Natural killer cell (primary cell): ENCODE measurements at places on chromosomes 16 and 17. TPM values are rescaled to one million over a fixed set of nuclear protein-coding genes. Genes with fewer than 3 reads are reported as not detected.

DNA sequence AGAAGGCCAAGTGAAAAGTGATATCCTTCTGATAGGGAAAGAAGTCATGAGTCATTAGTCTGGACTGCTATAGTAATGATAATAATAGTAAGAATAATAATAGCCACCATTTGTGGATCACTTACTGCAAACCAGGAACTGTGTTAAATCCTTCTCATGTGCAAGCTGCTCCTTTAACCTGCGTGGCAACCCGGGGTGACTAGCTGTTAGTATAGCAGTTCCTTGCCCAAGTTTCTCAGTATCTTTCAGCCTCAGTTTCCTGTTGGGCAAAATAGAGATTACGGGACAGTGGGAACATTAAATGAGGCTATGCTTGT, 129.5 kb downstream of the CDH13 start:
- DNase-seq: no peak
- no peak overlapping the region for H3K4me3 ChIP-seq
- no peaks in the 10 kb centered on the region for H3K27me3 ChIP-seq
- H3K4me1 ChIP-seq: no peaks in the 10 kb centered on the region
- H3K36me3 ChIP-seq: no peaks in the 10 kb centered on the region

- no peak for DNase-seq
- H3K36me3 ChIP-seq: no peaks in the 10 kb centered on the region
- no peak overlapping the region for H3K4me3 ChIP-seq
Measured at GRCh38 chr16:10206215-10206614, 24.0 kb upstream of the GRIN2A start.

DNA sequence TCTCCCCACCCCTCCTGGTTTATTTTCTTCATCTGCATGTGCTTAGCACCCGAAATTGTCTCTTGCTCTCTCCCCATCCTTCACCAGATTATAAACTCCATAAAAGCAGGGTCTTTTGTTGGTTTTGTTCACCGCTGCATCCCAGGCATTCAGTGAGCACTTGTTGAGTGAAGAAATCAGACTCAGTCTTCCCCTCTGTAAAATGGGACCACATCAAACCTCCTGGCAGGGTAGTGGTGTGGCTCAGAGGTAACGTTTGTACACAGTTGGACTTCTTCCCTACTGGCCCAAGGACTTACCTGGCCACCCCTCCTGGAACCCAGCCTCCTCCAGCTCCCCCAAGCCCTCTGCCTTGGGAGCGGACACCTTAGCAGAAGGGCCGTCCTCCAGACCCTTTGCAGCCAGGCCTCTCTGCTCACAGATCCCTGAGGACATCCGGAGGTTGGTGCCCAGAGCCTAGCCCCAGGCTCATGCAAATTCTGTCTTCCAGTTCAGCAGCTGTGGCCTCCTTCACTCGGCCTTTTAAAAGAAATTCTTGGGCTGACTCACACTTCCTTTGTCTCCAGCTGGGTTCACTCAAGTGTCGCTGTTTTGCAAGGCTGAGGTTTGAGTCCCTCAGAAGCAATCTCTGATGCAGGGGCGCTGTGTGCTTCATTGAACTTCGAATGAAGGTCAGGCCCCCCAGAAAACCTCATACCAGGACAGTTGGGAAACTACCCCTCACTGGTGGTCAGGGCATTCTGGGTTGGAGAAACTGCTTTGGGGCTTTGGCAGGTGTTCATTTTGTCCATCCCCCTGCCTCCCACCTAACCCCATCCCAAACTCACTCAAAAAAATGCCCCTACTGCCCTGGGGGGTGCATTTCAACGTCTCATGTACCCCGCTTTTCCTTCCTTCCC, 16.8 kb upstream of the RMI2 start:
- H3K4me1 ChIP-seq: peaks cover 38% of the 10 kb centered on the region
- H3K36me3 ChIP-seq: no peaks in the 10 kb centered on the region
- H3K27ac ChIP-seq: peak overlapping the region; percentile 67
- peaks cover 10% of the 10 kb centered on the region for H3K27me3 ChIP-seq
- no peak for DNase-seq
- no peak overlapping the region for H3K4me3 ChIP-seq

GRCh38 chr16:21613781-21614180, 14.4 kb downstream of the METTL9 start:
- peaks cover 14% of the 10 kb centered on the region for H3K4me1 ChIP-seq
- no peak overlapping the region for H3K4me3 ChIP-seq
- H3K27ac ChIP-seq: no peak overlapping the region
- H3K36me3 ChIP-seq: no peaks in the 10 kb centered on the region

DNA sequence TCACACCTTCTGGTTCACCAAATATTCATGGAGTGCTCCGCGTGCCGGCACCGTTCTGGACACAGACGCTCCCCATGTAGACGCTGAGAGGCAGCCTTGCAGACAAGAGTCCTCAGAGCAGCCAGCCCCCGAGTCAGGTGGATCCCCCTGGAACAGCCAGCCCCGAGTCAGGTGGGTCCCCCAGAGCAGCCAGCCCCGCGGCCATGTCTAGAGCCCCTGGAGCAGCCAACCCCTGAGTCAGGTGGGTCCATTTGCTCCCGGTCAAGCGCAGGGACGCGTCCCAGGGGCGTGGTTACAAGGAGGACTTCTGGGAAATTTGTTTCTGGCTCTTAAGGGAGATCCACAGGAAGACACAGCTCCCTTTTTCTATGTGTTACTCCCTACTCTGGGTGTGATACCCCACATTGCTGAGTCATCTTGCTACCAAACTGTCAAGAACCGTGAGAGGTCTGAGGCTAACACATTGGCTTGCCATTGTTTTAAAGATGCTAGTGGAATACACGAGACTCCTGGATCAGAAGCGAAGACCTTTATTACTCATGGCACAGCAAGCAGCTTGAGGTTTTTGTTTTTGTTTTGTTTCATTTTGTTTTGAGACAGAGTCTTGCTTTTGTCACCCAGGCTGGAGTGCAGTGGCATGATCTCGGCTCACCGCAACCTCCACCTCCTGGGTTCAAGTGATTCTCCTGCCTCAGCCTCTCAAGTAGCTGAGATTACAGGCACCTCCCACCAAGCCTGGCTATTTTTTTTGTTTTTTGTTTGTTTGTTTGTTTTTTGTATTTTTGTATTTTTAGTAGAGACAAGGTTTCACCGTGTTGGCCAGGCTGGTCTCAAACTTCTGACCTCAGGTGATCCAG, 43.3 kb upstream of the CBFA2T3 start:
- DNase-seq: peak; percentile 61
- no peaks in the 10 kb centered on the region for H3K27me3 ChIP-seq
- H3K4me3 ChIP-seq: no peak overlapping the region

GRCh38 chr17:44187131-44187899, 543 bp downstream of the TMUB2 start:
- no peaks in the 10 kb centered on the region for H3K27me3 ChIP-seq
- peaks cover 25% of the 10 kb centered on the region for H3K4me1 ChIP-seq
- DNase-seq: peak; percentile 75
- H3K27ac ChIP-seq: peak overlapping the region; percentile 97
- H3K4me3 ChIP-seq: peak overlapping the region; percentile 90
- peaks cover 12% of the 10 kb centered on the region for H3K36me3 ChIP-seq

- H3K36me3 ChIP-seq: peaks cover 15% of the 10 kb centered on the region
- DNase-seq: peak; percentile 16
- no peaks in the 10 kb centered on the region for H3K27me3 ChIP-seq
Measured at GRCh38 chr17:28385037-28385400, 13.5 kb downstream of the SARM1 start.

DNA sequence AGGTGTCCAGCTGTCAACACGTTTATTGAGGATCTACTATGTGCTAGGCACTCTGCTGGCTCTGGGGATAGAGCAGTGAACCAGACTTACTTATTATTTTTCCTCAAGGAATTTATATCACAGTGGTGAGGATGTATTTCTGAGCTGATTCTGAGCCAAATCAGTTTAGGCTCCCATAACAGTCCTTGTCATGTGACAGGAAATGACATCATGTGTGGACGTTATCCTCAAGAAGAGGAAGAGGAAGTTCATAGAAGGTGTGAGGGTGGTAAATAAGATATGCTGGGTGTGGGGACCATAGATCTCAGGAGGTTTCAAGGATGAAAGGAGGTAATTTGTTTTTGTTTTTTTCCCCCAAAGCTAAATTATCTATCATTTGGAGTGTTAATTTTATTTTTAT, 873.5 kb upstream of the EEF2KMT start:
- no peaks in the 10 kb centered on the region for H3K27me3 ChIP-seq
- no peak for DNase-seq
- H3K27ac ChIP-seq: no peak overlapping the region
- H3K36me3 ChIP-seq: no peaks in the 10 kb centered on the region

GRCh38 chr16:85359147-85359822, 247.0 kb upstream of the CIBAR2 start:
- no peaks in the 10 kb centered on the region for H3K4me1 ChIP-seq
- no peak for DNase-seq
- H3K36me3 ChIP-seq: no peaks in the 10 kb centered on the region
- H3K27ac ChIP-seq: no peak overlapping the region
- H3K27me3 ChIP-seq: no peaks in the 10 kb centered on the region

DNA sequence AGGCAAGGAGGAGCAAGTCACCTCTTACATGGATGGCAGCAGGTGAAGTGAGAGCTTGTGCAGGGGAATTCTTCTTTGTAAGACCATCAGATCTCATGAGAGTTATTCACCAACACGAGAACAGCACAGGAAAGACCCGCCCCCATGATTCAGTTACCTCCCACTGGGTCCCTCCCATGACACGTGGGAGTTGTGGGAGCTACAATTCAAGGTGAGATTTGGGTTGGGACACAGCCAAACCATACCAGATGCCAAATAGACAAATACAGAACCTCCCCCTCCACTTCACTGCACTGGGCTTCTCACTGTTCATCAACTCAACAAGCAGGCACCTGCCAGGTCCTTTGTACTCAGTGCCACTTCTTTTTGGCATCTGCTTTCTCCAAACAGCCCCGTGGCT, 100.2 kb downstream of the WSCD1 start:
- H3K4me3 ChIP-seq: no peak overlapping the region
- no peaks in the 10 kb centered on the region for H3K36me3 ChIP-seq
- DNase-seq: no peak
- no peaks in the 10 kb centered on the region for H3K27me3 ChIP-seq
- H3K27ac ChIP-seq: no peak overlapping the region
- no peaks in the 10 kb centered on the region for H3K4me1 ChIP-seq

- no peaks in the 10 kb centered on the region for H3K27me3 ChIP-seq
- DNase-seq: no peak
- no peaks in the 10 kb centered on the region for H3K36me3 ChIP-seq
- no peak overlapping the region for H3K27ac ChIP-seq
- no peak overlapping the region for H3K4me3 ChIP-seq
Measured at GRCh38 chr16:77143364-77143763, 47.6 kb upstream of the MON1B start.

Gene RUNDC3A
- total RNA-seq: 0.48 TPM

Gene KRT12
- not detected for total RNA-seq
